ENCODE measurements at places on chromosomes 6 and 20.
A peak's percentile ranks its signal among the peaks of the same experiment; 100 is the strongest.

- no peak for DNase-seq
Measured at GRCh38 chr20:7667194-7667593, 273.1 kb downstream of the HAO1 start.

GRCh38 chr6:147643341-147644200 lies 135.1 kb downstream of the SAMD5 start:
- no peak for DNase-seq

GRCh38 chr6:99885051-99885450 lies 109.0 kb downstream of the MCHR2 start:
- DNase-seq: no peak

DNA sequence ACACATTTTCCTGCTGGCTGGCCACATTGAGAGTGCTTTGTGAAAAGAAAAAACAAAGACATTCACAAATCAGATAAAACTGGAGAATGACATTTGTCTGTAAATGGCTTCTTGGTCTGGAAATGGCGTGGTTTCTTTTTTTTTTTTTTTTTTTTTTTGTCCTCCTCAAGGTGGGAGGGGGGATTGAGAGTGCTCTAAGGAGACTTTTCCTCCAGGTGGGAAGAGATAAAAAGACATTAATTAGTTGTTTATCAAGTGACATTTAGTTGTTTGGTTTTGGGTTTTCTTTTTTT lies 40.4 kb downstream of the GNAS start:
- DNase-seq: no peak

DNA sequence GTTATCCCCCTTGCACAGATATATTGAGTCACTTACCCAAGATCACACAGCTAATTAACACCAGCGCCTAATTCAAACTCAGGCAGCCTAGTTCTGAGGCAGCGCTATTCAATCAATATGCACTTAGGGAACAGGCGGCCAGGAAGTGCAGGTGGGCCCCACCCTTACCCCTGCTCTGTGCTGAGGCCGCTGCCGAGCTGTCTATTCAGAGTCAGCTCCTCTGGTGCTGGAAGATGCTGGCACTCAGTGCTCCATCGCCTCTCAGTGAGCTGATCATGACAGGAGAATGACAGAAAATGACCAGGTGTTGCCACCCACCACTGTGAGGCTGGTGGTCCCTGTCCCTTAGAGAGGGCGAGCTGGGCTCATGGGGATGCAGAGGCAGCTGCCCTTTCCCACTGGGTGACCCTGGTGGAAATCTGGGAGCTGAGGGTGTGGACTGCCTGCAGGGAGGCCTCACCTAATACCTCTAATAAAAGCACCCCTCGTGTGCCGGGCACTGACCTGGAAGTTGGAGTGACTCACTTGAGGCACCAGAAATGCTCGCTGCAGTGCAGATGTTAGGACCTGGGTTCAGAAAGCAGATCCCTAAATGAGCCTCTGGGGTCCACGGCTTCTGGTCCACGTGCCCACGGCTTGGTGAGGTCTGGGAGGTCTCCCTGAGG lies 42.5 kb upstream of the CD93 start:
- DNase-seq: no peak

DNA sequence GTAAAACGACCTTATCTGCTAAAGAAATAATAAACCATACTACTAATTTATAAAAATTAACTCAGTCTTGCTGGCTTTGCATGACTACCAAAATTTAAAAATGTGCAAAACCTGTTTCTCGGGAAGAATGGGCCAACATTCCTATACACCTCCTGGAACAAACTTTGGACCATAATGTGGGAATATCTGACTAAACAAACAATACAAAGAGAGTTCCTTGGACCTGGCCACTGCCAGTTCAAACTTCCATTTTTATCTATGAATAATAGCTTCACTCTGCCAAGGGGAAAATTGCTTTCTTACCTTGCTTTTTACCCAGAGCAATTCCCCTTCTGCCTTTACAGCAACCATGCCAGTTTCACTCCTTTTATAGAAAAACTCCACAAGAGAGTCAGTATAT lies 38.7 kb upstream of the POU5F1 start:
- no peak for DNase-seq

- DNase-seq: no peak
Measured at GRCh38 chr6:131410785-131411184, 162.2 kb upstream of the ARG1 start.

GRCh38 chr6:37987018-37987417 lies 167.5 kb downstream of the ZFAND3 start:
- DNase-seq: no peak

DNA sequence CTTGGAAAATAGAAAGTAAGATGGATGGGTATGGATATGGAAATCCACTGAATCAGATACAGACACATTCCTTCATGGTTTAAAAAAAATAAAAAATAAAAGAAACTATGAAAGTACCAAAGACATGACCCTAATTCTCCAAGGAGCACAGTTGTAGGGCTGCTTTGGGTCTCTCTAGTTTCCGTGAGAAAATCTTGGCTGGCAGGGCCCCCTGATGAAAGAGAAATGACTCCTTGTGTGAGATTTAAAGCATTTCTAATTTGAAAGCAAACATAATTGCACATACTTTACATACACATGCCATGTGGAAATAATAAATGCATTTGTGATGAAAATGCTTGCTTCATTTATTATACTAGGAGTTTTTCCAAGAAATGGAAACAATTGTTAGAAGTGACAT lies 593.9 kb upstream of the BTBD3 start:
- no peak for DNase-seq

- no peak for DNase-seq
Measured at GRCh38 chr20:50959543-50960126, 1.0 kb downstream of the MOCS3 start.

DNA sequence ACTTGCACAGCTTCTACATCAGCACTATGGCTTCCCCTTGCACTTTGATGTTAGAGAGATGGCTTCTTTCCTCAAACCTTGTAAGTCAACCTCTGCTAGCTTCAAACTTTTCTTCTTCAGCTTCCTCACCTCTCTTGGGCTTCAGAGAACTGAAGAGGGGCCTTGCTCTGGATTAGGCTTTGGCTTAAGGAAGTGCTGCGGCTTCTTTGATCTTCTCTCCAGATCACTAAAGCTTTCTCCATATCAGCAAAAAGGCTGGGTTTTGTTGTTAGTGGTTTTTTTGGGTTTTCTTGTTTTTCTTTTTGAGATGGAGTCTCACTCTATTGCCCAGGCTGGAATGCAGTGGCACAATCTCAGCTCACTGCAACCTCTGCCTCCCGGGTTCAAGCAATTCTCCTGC lies 24.0 kb downstream of the CDK5RAP1 start:
- no peak for DNase-seq

DNA sequence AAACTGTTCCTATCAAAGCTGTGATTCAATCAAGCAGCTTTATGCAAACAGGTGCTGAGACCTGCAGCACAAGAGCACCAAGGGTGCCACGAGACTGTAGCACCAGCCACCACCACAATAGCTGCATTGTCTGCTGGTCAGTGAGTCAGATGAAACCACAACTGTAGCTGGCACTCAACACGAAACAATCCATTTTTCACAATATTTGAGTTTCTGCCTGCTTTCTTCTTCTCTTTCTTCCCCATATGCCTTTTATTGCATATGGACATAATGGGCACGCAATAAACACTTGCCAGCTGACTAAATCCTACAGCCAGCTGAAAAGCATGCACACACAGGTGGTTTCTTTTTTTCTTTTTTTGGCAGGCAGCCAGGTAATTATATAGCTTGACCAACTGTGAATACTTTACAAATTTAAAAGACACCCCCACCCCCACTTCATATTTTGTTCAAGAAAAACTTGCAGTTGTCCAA lies 16.6 kb downstream of the SLC2A12 start:
- DNase-seq: no peak

GRCh38 chr6:31901415-31901952 lies 402 bp downstream of the ZBTB12 start:
- DNase-seq: peak; percentile 54

- no peak for DNase-seq
Measured at GRCh38 chr6:41840326-41840725, 52.8 kb downstream of the TOMM6 start.

- no peak for DNase-seq
Measured at GRCh38 chr20:36378686-36379085, 72.5 kb downstream of the DLGAP4 start.

DNA sequence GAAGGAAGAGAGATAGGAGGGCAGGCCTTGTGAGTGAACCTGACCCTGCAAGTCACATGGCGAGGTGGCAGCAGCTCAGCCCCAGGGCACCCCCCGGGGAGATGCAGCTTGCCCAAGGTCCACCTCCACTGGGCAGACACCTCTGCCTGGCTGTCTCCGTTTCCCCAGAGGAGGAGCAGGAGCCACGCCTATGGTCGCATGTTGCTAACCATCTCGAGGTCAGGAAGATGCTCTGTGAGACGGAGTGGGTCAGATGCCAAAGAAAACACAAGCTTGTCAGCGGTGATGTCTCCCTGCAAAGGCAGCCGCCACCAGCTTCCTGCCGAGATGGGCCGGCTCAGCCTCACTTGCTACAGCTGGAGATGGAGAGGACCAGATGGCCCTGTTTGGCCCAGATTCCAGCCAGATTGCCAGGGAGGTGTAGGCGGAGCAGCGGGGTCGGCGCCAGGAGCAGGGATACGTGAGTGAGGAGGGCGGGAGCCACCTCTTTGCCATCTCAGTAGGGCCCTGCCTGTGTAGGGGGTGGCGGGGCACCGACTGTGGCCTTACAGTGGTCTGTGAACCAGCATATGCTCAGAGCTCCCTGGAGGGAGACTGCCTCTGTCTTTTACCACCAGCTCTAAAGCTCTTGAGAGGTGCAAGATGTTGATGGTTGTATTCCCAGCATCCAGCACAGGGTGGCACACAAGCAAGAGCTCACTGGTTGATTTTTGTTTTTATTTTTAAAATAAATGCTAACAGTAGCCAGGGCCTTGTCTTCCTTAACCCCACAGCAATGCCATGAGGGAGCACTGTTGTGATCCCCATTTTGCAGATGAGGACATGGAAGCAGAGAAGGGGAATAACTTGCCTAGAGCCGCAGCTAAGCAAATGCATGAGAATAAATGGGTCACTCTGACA lies 42.9 kb upstream of the FAM83D start:
- DNase-seq: no peak

DNA sequence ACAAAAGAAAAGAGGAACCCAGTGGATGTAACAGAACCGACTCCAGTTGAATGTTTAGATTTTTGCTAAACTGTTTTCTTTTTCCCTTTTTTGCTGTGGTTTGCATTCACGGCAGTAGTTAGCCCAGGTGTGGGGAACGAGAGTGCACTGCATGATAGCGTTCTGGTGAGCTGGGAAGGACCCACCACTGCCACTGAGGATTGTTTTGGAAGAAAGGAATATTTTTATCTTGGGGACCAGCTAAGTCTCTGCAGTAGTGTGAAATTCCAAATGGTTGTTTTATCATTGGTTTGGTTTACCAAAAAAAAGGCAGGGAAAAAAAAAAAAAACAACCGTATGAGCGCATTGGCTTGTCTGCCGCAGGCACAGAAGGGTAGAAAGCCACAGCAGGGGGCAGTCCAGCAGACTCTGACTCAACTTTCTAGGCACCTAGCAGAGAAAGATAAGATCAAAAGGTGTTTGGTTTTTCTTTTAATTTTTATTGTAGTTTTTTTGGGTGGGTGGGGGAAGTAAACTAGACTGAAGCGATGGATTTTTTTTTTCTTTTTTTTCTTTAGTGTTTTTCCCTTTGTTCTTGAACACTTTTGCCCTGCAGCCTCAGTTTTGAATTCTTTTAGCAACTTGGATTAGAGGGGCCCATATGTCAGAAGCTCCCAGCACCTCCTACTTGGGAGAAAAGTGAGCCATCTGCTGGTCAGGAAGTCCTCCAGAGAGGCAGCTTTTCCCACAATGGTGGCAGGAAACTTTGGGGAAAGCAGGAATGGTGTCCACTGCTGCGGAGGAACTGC lies 13.5 kb upstream of the RAB5IF start:
- DNase-seq: no peak

GRCh38 chr6:44859901-44860410 lies 468.2 kb upstream of the RUNX2 start:
- no peak for DNase-seq

- DNase-seq: no peak
Measured at GRCh38 chr20:2778602-2779321, 21.7 kb downstream of the CPXM1 start.

DNA sequence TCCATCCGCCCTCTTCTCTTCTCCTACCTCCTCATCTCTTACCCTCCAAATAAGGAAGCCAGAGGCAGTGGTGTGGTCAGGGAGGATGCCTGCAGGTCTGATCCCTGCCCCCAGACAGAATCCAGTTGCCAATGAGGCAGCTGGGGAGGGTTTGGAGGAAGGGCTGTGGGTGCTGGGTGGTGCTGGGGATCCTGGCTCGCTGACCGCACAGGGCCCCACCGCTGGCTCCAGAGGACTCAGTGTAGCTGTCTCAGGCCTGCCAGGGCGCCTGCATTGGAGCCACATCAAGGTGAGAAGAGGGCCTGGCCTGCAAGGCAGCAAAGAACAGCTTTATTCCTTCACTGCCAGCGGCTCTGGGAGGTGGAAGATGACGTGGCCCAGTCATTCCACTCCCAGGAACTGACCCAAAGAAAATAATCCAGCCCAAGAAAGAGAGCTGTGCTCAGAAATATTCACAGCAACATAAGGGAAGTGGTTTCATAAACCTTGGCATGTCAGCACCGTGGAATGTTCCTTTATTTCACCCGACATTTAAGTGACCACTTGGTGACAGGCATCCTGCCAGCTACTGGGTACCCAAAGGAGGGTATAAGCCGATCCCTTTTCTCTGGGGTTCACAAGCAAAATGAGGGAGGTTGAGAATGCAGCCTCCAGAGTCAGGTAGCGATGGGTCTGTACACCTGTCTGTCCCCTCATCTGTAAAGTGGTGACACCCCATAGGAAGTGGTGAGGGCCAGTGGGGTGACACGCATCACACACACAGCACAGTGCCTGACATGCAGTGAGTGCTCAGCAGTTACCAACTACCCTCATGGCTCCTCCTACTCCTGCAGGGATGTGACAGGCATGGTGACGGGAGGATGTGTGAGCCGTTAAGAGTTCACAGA lies 125.1 kb downstream of the SNX5 start:
- no peak for DNase-seq

DNA sequence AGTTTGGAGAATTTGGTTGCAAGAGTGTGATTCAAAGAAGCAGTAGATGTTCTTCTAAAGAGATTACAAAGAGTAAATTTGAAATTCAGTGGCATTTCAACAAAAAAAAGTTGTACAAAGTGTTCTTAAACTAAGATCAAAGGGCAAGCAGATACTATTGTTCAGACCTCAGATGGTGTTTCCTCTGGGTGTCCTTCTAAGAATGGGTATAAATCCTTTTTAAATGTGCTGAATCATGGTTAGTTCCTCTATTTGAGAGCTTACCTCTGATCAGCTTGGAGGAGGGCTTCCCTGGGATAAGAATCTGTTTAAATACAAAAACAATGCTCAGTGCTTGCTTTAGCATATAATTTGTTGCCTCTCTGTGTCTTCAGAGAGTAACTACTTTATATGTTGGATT lies 6.3 kb downstream of the BMP6 start:
- DNase-seq: no peak

GRCh38 chr20:56587307-56588041 lies 41.6 kb upstream of the TFAP2C start:
- no peak for DNase-seq

- no peak for DNase-seq
Measured at GRCh38 chr6:150546457-150546856, 53.2 kb upstream of the PLEKHG1 start.

DNA sequence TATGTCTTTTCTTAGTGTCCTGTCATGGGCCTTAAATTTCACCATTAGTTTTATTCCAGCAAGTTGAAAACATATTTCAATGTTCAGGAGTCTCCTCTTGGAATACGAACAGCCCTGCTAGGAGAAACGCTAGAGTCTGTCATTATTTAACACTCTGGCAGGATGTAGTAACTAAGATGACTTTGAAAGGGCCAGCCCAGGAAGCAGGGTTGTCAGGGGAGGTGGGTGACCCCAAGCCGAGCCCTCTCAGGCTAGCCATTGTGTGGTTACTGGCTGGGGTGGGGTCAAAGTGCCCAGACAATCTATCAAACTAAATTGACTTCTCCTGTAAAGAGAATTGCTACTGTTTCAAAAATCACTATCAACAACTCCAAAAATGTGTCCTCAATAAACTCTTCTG lies 67.8 kb downstream of the LY86 start:
- no peak for DNase-seq
